Fibroblast of pulmonary artery (primary cell): ENCODE measurements at places on chromosomes 5 and 9.
A peak's percentile ranks its signal among the peaks of the same experiment; 100 is the strongest.

DNA sequence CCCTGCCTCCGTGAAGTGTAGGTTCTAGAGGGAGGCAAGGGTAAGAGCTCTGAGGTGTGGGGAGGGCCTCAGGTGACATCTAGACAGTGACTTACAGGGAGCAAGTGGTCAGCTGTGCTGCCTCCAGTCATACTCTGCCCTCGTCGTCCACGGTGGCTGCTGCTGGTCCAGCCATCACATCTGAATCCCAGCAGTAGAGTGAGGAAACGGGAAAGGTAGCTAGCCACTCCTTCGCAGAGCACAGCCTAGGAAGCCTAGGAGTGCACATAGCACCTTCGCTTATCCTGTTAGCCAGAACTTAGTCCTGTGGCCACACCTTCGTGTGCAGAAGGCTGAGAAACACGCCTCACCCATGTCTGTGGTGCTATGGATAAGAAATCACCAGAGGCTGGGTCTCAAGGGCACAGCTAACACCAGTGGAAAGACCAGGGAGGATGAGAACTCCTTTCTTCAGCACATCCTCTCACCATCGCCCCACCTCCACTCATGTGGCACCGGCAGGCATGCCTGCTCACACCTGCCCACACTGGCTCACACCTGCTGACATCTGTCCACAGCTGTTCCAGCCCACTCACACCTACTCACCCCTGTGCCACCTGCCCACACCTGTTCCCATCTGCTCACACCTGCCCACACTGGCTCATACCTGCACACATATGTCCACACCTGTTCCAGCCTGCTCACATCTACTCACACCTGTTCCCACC, 44.5 kb upstream of the SLC6A19 start:
- DNase-seq, result no peak

DNA sequence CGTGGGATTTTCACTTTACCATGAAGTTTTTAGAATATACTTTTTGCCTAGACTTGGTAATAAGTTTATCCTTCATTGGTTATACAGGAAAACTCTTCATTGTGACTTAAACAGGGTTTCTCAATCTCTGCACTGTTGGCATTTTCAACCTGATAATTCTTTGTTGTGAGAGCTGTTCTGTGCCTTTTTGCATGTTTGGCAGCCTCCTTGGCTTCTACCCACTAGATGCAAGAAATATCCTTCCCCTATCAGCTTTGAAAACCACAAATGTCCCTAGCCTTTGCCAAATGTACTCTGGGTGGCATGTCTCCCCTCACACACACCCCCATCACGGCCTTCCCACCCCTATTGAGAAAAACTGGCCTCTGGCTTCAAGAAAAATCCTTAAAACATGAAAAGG, 180.9 kb downstream of the ESM1 start:
- DNase-seq, result peak; percentile 53

DNA sequence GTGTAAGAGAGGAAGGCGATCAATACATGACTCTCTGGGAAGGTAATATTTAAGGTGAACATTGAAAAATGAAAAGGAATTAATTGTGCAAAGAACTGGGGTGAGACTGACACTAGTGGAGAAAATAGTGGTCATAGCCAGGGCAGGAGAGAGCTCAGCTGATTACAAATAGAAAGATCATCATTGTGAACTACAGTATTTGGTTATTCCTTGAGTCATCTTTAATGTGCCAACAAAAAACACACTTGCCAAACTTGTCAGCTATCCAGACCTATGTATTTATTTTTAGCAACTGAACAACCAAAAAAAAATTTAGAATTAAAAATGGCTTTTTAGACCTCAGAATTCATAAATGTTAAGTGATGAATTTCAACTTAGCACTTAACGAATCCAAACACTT, 749.8 kb upstream of the CDH9 start:
- no peak for DNase-seq

DNA sequence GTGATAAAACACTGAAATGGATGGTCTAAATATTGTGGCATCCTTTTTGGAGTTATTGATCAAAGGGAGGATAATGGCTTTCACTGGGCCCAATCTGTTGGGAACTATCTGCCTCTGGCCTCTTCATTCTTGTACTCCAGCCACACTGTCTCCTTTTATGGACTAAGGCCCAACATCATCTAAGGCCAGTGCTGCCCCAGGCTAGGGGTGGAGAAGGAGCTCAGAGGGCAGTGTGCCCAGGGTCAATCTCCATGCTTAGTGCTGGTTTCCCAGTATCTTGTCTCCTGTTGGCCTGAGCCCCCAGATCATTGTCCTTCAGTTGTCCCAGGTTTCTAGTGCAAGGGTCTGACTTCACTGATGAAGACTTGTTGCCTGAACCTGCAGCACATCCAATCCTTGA, 26.4 kb upstream of the JMY start:
- no peak for DNase-seq

DNA sequence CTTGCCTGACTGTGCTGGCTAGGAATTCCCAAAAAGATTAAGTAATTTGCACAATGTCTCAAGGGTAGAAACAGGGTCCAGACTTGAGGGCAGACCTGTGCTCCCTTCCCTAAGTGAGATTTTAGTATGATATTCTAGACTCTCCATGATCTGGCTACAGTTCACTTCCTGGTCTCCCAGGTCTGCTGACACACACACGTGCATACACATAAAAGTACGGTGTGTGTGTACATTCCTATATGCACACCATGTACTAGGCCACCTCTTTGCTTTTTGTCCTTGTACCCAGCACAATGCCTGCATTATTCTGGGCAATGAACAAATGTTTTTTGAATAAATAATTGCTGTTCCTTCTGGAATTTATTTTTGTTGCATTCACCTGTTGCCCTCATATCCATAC, 83.7 kb downstream of the SH3RF2 start:
- DNase-seq, result no peak

DNA sequence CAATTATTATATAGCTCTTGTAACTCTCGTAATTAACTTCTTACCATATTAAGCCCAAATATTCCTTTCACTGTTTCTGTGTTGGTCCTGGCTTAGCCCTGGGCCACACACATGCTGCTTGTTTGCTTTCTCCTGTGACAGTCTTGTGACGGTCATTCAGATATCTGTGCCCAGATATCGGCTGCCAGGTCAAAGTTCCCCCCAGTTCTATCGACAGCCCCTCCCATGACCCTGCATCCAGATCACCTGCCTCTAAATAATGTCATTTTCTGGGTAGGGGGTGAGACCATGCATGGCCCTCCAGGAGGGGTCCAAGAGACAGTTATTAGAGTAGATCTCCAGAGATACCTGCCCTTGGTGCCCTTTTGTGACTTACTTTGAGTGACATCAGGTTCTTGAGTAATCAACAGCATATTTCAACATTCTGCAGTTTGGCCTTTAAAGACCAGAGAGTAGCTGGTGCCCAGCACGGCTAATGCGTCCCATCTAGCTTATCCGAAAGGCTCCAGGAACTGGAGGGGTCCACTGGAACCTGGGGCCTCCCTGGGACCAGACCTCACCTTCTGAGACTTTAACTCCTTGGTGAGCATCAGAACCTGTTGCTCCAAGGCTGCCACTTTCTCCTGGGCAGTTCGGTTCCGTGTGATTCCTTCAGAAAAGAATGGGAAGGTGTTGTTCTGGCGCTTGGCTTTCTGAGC, 26.9 kb downstream of the TBC1D2 start:
- no peak for DNase-seq

- DNase-seq, result no peak
Observed at GRCh38 chr5:1008451-1009358, at the start of gene NKD2. Gene NKD2, plus strand, starts transcription at chr5:1008802. Its CDS starts 256 bp downstream, at chr5:1009058.

DNA sequence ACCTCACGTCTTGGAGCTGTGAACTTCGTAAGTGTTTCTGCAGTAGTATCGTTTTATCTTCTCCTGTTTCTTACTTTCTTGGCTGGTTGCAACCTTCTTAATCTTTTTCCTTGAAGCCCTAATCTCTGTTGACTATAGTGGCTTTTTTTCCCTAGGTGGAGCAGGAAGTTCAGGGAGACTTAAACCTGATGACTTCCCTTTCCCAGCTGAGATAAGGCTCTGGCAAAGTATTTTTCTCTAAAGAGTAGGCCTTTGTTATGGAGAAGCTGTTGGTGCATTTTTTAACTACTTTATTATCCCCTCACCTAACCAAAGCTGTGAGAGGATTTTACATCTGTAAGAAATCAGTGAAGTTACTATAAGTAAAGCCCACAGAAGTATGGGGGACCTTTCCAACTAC, 723.1 kb upstream of the RIOK2 start:
- DNase-seq, result no peak

DNA sequence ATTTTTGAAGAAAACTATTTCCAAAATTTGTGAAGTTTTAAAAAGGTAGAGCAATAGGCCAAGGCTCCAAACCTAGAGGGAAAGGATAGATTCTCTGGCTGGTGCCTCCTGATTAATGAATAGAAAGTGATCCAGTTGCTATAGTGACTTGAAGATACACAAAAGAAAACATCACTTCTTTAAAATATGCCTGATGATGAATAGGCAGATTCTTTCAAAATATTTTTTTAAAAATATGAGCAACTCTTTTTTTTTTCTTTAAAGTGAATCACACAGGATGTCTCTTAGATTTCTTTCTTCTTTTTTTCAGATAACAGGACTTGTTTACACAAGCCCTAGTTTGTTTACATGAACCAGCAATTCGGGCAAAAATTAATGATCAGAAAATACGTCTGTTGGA, 124.4 kb downstream of the RFK start:
- peak; percentile 57 for DNase-seq

DNA sequence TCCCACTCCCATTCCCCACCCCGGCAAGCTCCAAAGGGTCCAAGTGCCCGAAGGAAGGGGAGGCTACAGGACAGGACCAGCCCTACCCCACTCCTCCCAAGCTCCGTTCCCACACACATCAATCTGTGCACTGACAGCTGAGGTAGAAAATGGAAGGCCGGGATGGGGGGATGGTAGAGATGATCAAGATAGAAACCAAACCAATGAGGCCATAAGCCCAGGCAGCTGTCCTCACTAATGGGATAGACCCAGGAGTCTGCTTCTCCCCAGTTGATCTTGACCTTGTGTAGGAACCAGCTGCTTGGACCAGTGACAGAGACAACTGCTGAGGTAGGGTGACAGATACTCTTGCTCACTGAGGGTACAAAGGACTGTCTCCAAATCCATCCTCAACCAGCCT, 38.6 kb downstream of the B4GALT1 start:
- DNase-seq, result no peak

- DNase-seq, result no peak
Observed at GRCh38 chr5:135465391-135466122, 13.4 kb upstream of the TIFAB start.

DNA sequence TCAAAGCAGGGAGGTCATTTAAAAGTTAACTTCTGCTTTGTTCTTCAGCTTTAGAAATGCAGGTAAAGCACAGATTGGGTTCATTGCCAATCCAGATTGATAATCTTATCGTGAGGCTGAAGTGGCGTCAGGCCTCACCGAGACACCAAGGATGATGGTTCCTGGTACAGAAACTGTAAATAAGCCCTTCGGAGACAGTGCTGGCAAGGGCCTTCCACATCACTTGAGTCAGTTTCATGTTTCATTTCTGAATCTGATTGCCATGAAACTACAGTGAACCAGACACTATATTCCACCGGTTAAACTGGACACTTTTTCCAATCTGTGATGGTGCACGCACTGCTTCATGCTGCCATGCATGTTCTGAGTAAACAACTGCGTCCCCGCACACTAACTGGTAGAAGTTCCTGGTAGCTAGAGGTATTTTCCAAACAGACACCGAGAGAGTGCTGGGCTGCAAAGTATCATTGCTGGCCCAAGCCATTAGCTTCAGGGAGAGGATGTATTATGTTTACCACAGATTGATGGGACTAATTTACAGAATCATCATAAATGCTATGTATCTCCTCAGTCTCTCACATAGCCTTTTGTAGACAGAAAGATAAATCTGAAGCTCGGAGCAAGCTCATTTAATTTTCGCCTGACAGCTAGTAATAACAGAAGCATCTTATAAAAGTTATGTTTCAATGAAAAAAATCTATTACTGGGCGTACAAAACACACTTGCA, 336.1 kb downstream of the GLIS3 start:
- no peak for DNase-seq

DNA sequence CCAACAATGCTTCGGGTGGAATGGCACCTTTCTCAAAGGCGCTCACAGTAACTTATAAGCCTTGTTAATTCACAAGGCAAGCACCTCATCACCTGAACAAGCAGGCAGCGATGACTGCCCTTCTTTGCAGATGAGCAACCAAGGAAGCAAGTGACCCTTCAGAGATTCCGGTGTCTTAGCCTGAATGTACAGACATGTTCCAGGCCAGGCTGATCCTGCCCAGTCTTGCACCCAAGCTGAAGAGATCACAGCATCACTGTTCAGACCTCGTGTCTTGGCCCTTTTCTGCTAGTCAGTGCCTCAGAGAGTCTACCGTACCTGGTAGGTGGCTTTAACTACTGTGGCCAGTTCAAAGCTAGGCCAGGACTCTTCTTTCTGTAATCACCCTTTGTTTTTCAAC, 94.7 kb upstream of the ERCC6L2 start:
- no peak for DNase-seq

- DNase-seq, result peak; percentile 73
Observed at GRCh38 chr9:128341435-128341849, 1.1 kb downstream of the SLC27A4 start.

DNA sequence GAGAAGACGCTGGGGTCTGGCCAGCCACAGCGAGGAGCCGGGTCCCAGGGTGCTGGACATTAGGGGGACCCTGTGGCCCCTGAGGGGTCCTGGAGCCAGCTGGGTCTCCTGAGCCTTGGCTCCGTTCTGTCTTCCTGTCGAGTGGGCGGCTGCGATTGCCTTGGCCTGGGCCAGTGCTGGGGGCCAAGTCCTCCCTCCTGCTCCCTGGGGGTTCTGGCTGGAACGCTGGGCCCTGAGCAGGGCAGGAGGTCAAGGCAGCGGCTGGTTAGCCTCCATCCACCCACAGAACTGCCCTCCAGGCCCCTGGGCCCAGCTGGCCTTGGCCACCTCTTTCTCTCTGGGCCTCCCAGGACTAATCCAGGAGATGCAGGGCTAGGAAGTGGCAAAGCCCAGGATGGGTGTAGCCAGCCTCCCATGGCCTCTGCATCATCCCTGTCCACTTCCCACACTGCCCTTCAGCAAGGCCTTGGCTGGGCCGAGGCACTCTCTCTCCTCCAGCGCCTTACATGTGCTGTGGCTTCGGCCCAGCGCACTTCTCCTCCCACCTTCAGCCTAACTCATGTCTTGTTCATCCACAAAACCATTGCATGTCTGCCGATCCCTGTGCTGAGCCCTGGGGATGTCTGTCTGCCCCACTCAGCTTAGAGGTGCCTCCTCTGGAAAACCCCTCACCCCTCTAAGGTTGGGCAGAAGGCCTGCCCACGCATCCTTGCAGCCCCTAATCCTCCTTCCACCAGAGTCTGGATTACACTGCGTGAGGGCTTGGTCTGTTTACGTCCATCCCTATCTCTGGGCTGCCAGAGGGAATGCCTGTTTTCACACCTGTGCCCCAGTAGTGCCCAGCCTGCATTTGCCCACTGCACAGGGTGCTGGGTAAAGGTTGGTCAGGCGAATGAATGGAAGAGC, 5.0 kb downstream of the LAMC3 start:
- no peak for DNase-seq

GRCh38 chr9:35096035-35096849, at the start of gene PIGO:
Gene PIGO, minus strand, starts transcription at chr9:35096591. Its CDS starts 1,026 bp downstream, at chr9:35095565.
- DNase-seq, result peak; percentile 83

- no peak for DNase-seq
Observed at GRCh38 chr5:149937610-149938009, 7.0 kb downstream of the PDE6A start.
